ENCODE measurements at places on chromosomes 5 and 9.

GRCh38 chr5:118430076-118430475 is 558.3 kb downstream of the DTWD2 start:
- no peak for DNase-seq

GRCh38 chr5:133927300-133928180 is 40.9 kb downstream of the C5orf15 start:
- DNase-seq = no peak

DNA sequence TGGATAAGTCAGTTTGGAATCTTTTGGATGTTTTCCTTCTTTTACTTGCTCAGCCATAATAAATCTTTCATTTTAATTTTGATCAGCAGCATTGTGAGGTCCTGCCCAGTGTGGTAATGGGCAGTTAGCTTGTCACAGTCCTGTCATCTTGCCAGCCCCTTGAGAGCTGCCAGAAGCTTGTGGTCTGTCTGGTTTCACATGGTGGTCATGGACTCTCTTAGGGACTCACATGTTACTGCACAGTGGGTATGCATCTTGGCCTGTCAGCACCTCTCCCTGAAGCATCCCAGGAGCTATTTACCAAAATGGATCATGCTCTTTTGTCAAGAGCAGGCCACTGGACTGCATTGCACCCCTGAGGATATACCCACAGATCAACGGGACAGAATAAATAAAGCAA is 60.3 kb downstream of the DAPK1 start:
- no peak for DNase-seq

DNA sequence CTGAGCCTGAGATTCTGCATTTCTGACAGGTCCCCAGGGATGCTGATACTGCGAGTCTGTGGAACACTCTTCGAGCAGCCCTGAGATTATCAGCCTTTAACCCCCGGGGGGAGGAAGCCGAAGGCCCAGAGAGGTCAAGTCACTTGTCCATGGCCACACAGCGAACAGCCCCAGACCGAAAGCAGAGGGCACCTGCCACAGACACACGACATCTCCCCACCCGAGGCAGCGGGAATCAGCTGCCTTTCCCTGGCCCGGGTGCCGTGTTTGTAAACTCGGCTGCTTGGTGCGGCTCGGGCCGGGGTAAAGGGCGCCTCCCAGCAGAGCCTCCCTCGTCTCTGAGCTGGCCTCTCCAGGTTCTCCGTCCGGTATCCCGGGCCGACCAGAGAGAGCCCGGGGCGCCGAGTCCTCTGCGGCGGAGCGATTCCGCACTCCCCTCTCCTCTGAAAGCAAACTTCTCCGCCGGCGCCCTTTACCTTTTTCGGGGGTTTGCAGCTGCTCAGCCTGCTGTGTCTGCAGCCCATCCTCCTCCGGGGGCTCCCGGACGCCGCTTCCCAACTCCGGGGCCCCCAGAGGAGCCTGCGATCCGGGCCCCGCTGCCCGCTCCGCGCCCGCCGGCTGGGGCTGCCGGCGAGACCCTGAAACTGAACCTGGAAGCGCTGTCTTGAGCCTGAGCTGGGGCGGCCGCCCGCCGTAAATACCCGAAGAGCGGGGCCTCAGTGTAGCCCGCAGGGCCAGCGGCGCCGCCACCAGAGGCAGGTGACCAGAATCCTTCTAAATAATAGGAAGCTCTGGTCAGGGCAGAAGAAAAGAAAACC is at the start of gene CCDC69:
Gene CCDC69 (minus strand): TSS at position 646 of the 818 bp plus-strand sequence. CDS start 122 bp downstream, at position 524.
- DNase-seq = peak; percentile 56

GRCh38 chr9:98869866-98870265 is 62.4 kb downstream of the GALNT12 start:
- DNase-seq = no peak

DNA sequence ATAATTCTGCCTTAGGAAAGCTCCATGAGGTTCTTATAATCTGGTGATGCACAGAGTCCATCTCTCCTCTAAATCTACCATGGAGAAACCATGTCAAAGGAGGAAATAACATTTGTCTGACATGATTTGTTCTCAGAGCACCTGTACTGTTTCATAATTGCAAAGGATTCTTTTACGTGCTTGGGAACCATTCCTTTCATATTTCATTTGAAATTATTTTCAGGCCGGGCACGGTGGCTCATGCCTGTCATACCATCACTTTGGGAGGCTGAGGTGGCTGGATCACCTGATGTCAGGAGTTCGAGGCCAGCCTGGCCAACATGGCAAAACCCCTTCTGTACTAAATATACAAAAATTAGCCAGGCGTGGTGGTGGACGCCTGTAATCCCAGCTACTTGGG is 65.4 kb downstream of the UGCG start:
- DNase-seq = no peak

DNA sequence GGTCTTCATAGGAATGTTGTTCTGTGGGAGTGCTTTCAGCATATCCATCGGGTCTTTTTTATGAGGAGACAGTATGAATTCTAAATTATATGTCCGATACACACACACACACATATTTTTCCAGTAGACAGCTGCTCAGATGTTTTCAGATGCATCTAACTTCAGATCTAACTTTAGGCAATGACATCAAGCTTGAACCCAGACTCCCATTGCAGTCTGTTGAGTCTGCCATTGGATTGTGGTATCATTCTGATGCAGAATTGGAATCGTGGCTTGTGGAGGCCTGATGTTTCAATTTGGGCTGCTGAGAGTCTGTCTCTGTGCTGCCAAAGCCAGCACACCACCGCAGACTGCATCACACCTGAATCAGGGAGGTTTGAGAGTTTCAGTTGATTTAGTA is 376.4 kb downstream of the OSTF1 start:
- no peak for DNase-seq

- DNase-seq = peak; percentile 28
These were observed 24.8 kb downstream of the PPP3R2 start for GRCh38 chr9:101569741-101570501.

- DNase-seq = no peak
These were observed 114.7 kb upstream of the ERCC6L2 start for GRCh38 chr9:95760791-95761190.

- no peak for DNase-seq
These were observed 332.4 kb upstream of the CD180 start for GRCh38 chr5:67528953-67529352.

- DNase-seq = no peak
These were observed 35.5 kb downstream of the PLGRKT start for GRCh38 chr9:5402217-5402616.

- DNase-seq = no peak
These were observed 29.3 kb downstream of the SGCD start for GRCh38 chr5:156356238-156356637.

GRCh38 chr5:172849606-172850453 is 15.8 kb downstream of the ERGIC1 start:
- no peak for DNase-seq
